Nephron progenitor cell (in vitro differentiated cells): ENCODE measurements at places on chromosomes 6 and 20.
A peak's percentile ranks its signal among the peaks of the same experiment; 100 is the strongest.

DNA sequence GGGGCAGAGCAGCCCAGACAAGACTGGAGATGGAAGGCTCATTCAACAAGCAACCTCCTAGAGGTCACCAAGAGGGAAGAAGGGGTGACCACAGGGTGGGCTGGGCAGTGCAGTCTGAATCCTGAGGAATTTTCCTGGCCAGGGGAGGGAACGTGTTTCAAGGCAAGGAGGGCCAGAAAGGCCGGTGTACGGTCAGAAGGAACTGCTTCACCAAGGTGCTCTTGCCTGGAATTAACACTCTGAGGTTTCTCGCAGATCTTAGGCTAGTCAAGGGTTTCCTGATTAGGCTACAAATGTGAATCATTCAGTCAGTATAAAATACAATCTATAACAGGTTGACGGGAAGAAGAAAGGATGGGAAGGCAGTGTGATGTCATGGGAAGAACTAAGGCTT lies 199.3 kb downstream of the LRFN2 start:
- H3K4me3 ChIP-seq = no peak overlapping the region
- no peaks in the 10 kb centered on the region for H3K36me3 ChIP-seq
- H3K4me1 ChIP-seq = no peaks in the 10 kb centered on the region
- DNase-seq = no peak

DNA sequence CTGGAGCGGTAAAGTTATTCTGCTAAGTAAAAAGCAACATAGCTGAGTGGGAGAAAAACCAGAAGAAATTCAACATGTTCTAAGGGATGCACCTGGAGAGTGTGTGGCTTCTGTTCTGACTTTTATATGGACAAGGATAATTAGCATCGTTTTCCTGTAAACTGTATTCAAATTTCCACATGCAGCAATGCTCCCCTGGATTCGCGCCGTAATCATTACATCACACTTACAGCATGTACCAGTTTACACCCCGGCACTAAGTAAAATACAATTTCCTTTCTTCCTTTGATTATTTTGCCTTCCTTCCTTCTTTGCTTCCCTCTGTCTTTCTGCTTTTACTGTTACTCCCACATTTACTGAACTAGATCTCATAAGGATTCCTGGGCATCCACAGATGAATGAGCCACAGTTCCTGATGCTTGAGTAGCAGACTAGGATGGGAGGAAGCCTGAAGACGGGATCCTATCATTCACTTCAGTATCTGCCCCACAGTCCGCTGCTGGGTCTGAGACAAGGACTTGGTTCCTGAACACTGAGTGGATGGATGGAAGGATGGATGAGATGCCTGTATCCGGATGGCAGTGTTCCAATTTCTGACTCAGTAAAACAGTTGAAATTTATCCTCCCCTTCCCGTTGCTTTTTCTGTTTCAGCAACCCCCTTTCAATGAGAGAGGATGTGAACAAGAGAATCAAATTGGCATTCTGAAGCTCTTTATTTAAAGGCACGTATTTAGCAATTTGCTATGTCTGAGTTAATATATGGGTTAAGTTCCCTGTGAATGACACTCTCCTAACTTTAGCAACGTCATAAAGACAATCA lies 174.6 kb downstream of the GJA10 start:
- peaks cover 5% of the 10 kb centered on the region for H3K27me3 ChIP-seq
- peaks cover 55% of the 10 kb centered on the region for H3K4me1 ChIP-seq
- DNase-seq = no peak
- peaks cover 6% of the 10 kb centered on the region for H3K36me3 ChIP-seq

DNA sequence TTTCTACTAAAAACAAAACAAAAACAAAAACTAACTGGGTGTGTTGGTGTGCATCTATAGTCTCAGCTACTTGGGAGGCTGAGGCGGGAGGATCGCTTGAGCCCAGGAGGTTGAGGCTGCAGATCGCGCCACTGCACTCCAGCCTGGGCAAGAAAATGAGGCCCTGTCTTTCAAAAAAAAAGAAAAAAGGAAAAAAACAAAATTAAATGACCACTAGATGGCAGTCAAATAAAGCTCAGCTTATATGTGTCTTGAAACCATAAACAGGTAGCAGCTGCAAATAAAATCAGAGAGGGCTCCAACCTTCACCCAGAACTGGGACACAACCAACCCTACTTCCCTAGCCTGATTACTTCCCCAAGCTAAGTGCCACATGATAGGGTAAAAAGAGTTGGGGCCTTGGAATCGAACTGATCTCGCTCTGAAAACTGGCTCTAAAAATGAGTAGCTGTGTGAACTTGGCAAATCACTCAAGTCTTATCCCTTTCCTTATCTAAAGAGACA lies 67.1 kb upstream of the ADGRF4 start:
- peaks cover 9% of the 10 kb centered on the region for H3K4me1 ChIP-seq
- H3K36me3 ChIP-seq = no peaks in the 10 kb centered on the region
- no peak overlapping the region for H3K27ac ChIP-seq
- H3K27me3 ChIP-seq = peaks cover 4% of the 10 kb centered on the region
- peak; percentile 8 for DNase-seq

- no peak overlapping the region for H3K4me3 ChIP-seq
- H3K36me3 ChIP-seq = peaks cover 3% of the 10 kb centered on the region
- H3K4me1 ChIP-seq = peaks cover 20% of the 10 kb centered on the region
These were observed 239.7 kb downstream of the ATXN1 start for GRCh38 chr6:16521528-16521927.

- DNase-seq = no peak
- no peaks in the 10 kb centered on the region for H3K27me3 ChIP-seq
- H3K36me3 ChIP-seq = peaks cover 4% of the 10 kb centered on the region
- H3K27ac ChIP-seq = no peak overlapping the region
These were observed 64.6 kb upstream of the UST start for GRCh38 chr6:148682252-148682651.

GRCh38 chr6:7164536-7165001 lies 56.8 kb downstream of the RREB1 start:
- peaks cover 3% of the 10 kb centered on the region for H3K27me3 ChIP-seq
- H3K4me3 ChIP-seq = no peak overlapping the region
- no peak for DNase-seq
- peaks cover 84% of the 10 kb centered on the region for H3K4me1 ChIP-seq

- no peaks in the 10 kb centered on the region for H3K36me3 ChIP-seq
- H3K4me1 ChIP-seq = peaks cover 82% of the 10 kb centered on the region
- H3K27ac ChIP-seq = peak overlapping the region; percentile 90
These were observed 62.8 kb downstream of the JARID2 start for GRCh38 chr6:15308435-15309213.

DNA sequence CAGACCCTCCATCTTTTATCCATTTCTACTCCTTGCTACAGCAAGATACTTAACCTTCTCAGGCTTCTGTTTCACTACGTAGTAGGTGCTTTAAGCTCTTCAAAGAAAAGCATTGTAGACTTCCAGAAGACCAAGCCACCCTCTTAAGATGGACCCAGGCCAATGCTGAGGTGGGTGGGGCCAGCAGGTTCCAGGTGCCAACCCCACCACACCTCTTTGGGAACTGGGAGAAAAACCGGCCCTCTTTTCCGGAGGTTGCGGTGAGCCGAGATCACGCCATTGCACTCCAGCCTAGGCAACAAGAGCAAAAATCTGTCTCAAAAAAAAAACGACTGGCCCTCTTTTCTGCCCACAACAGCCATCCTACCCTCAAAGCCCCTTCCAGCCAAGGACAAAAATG lies 10.6 kb upstream of the HMGA1 start:
- H3K36me3 ChIP-seq = no peaks in the 10 kb centered on the region
- H3K27me3 ChIP-seq = peaks cover 12% of the 10 kb centered on the region
- no peak overlapping the region for H3K4me3 ChIP-seq
- H3K4me1 ChIP-seq = peaks cover 70% of the 10 kb centered on the region
- DNase-seq = no peak

DNA sequence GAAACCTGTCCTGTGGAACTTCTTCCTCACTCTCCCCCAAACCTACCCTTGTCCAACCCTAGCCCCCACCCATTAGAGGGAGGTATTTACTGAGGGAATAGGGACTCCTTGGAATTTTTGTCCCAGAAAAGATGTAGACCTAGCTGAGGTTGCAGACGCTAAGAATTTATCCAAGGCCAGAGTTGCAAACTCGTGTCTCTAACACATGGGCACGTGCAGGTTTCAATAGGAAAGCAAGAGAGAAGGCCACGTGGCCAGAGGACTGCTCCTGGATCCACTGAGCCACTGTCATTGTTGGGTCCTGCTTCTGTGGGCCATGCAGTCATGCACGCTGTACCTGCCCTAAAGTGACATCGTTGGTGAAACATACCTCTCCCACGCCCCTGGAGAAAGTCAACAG lies 243.4 kb upstream of the KCNG1 start:
- H3K36me3 ChIP-seq = peaks cover 3% of the 10 kb centered on the region
- H3K4me1 ChIP-seq = peaks cover 8% of the 10 kb centered on the region
- H3K27ac ChIP-seq = no peak overlapping the region
- DNase-seq = no peak
- H3K4me3 ChIP-seq = no peak overlapping the region

DNA sequence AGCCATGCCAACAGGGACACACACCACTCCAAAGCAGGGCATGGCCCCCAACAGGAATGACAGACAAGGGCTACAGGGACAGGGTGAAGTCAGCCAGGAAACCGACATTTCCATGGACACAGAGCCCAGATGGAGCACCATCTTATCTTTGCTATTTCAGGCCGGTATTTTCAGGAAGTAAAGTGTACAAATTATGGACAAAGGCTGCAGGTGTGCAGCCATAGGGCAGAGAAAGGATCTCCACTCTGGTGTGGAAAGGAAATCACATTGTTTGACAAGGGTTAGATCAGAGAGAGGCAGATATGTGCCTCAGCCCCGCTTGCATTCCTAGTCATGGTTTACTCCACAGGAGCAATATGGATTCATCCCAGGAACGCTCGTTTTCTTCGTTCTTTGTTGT lies 81.7 kb upstream of the SLC22A23 start:
- H3K4me3 ChIP-seq = no peak overlapping the region
- H3K36me3 ChIP-seq = peaks cover 2% of the 10 kb centered on the region
- H3K27ac ChIP-seq = no peak overlapping the region

- peak within 1 kb of the TSS; percentile 88 for H3K4me3 ChIP-seq
- DNase-seq = peak; percentile 92
- peaks cover 55% of the 10 kb centered on the region for H3K27me3 ChIP-seq
- no peaks in the 10 kb centered on the region for H3K36me3 ChIP-seq
- peaks cover 42% of the 10 kb centered on the region for H3K4me1 ChIP-seq
These were observed at the start of gene BMP6 for GRCh38 chr6:7725849-7726415. Gene BMP6 (plus strand): TSS chr6:7726099. CDS start chr6:7726956, 857 bp downstream.

GRCh38 chr6:36596356-36596755 lies 2.2 kb downstream of the SRSF3 start:
- H3K27me3 ChIP-seq = peaks cover 9% of the 10 kb centered on the region
- H3K27ac ChIP-seq = peak overlapping the region; percentile 100
- H3K4me3 ChIP-seq = peak overlapping the region; percentile 99
- peaks cover 58% of the 10 kb centered on the region for H3K4me1 ChIP-seq
- no peak for DNase-seq

DNA sequence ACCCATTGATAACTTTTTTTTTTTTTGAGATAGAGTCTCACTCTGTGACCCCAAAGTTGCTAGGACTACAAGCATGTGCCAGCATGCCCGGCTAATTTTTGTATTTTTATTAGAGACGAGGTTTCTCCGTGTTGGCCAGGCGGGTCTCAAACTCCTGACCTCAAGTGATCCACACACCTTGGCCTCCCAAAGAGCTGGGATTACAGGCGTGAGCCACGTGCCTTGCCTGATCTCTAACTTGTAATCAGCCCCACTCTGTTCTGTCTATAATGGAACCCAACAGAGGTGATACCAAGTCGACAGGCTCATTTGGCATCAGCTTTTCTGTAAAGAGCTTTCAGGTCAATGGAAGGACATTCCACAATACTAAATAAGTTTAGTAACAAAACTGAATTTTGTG lies 99.4 kb downstream of the HFE start:
- H3K27me3 ChIP-seq = peaks cover 7% of the 10 kb centered on the region
- H3K27ac ChIP-seq = no peak overlapping the region
- no peak overlapping the region for H3K4me3 ChIP-seq
- DNase-seq = no peak

DNA sequence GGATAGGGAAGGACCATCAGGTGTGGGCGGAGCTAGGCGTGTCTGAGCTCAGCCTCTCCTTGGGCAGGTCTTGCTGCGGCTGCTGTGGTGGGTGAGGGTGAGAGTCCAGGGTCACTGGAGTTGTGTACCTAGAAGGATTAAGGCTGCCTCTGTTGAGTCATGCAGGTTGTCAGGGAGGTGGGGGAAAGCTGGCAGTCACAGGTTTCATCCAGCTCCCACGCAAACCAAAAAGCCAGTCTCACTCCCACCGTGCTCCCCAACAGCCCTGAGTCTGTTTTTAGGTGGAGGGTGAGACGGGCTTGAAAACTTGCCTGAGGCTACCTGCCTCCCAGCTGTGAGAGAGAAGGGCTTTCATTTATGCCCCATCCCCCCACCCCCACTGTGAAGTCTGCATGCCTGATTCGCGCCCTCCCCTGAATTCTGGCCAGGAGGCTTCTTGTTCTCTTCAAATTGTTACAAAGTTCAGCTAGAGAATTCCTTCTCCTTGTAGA lies 161.5 kb downstream of the MYLK4 start:
- peaks cover 7% of the 10 kb centered on the region for H3K27me3 ChIP-seq
- no peak for DNase-seq
- H3K4me3 ChIP-seq = no peak overlapping the region
- no peak overlapping the region for H3K27ac ChIP-seq
- H3K36me3 ChIP-seq = peaks cover 17% of the 10 kb centered on the region

DNA sequence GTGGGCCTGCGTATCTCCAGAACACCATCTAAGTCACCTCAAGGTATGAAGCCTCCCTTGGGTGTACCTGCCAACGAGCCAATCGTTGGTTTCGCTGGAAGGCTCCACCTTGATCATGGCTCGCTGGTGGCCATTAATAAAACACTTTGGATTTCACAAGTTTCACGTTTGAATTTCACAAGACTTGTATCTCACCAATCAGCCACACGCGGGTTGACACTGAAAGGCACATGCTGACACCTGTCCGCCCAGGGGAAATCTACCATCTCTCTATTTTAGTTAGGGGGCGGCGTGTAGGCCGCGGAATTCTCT lies 586 bp upstream of the HMGA1 start:
- DNase-seq = peak; percentile 28
- H3K27me3 ChIP-seq = no peaks in the 10 kb centered on the region
- H3K4me3 ChIP-seq = peak overlapping the region; percentile 85
- H3K4me1 ChIP-seq = peaks cover 54% of the 10 kb centered on the region
- peak overlapping the region; percentile 99 for H3K27ac ChIP-seq

- H3K27ac ChIP-seq = no peak overlapping the region
- no peaks in the 10 kb centered on the region for H3K4me1 ChIP-seq
- DNase-seq = no peak
These were observed 219.5 kb downstream of the HACE1 start for GRCh38 chr6:104640150-104640700.

DNA sequence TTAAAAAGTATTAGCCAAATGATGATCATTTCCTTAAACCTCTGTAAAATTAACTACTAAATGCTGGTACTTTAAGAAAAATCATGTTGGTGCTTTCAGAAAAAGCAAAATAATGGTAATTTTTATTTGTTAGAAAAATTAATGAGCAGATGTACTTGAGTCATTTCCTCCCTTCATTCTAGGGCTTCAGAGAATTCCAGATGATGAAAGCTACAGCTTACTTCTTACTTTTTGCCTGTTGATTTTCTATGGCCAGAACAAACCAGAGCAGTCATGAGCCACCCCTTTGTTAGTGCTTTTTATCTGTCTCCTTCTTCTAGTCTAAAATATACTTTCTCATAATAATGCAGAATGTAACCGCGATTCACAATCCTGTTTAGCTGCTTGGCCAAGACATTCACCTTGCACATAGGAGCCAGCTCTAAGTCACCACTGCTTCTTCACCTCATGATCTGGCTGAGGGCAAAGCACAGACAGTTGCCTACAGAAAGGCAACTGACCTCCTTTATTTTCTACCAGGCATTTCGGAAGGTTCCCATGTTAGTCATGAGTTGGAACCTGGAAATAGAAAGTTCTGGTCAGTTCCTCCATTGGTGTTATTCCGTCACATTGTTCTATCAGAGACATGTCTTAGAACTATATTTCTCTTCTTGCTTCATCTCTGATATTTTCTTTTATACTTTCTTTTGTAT lies 43.5 kb upstream of the TINAG start:
- no peaks in the 10 kb centered on the region for H3K36me3 ChIP-seq
- no peak overlapping the region for H3K27ac ChIP-seq
- no peak overlapping the region for H3K4me3 ChIP-seq
